ENCODE measurements at places on chromosomes 7 and 10.
A peak's percentile ranks its signal among the peaks of the same experiment; 100 is the strongest.

GRCh38 chr7:41449694-41450093, 253.2 kb downstream of the INHBA start:
- no peak for DNase-seq

- no peak for DNase-seq
Observed at GRCh38 chr7:417973-418601, 101.6 kb downstream of the PDGFA start.

DNA sequence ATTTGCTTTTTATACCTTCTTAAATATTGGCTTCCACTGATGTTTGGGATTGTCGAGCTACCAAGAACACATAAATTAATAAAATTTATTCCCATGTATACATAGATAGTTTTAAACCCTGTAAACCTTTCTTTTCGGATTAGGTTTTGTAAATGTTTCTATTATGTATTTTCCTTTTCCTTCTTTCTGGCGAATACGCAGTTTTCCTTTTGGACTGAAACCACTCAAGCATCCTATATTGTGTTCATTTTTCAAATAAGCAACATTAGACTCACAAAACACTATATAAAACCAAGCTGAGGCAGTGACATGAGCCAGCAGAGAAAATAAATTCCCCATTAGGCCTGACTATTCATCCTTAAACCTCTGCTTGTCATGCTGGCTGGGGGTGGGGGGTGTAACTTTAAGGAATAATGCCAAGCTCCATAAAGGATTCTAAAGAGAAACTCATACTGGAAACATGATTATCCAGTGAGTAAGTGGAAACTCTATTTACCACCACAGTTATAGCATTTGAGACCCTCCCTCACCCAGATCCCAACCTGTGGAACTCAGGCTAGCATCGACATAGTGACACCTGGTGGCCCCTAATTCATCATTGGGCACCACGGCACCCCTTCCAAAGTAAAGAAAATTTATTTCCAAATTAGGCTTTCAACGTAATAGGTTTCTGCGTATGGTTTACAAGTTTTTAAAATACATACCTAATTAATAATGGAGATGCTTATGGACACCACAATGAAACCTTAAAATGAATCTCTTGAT, 86.5 kb upstream of the CELF2 start:
- no peak for DNase-seq

DNA sequence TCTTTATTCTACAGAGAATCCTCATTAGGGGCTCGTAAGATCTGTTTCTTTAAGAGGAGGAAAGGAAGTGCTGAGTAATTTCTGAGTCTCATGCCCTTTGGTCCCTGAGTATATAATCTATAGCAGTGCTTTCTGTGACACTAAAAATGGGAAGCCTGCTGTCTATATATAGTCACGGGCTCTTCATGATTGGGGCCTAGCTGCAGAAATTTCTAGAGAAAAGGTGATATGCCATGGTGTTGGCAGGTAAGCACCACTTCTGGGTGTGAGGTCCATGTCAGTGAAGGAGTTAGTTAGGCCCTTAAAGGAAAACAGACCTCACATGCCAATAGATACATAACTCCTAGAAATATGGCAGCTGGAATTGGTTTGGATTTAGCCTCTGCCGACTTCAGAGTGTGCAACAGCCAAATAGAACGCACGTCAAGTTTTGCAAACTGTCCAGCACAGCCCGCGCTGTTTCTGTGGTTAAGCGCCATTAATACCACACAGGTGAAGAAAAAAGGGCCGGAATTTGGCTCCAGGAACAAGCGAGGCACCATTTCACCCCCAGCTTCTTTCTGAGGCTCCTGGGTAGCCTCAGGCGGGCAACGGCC, 123.2 kb downstream of the TACC2 start:
- no peak for DNase-seq

- DNase-seq, result no peak
Observed at GRCh38 chr10:127524908-127525665, 24.0 kb upstream of the NPS start.

DNA sequence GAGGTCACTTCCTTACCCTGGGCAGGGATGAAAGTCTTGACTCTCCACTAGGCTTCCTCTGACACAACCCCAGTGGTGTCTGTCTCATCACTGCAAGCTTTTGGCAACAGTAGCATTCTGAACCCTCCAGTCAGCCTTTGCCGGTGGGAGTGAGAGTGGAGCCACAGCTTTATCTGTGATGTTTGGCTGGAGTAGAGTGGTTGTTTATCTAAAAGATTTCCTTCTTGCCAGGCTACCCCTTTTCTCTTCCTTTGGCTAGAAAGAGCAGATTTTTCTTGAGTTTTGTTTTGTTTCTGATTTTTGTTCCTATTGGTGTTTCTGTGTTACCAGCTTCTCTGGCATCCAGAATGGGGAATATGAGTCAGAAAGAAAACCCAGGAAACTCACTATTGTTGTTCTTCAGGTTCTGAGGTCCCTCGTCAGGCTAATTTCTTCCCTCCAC, 98.9 kb upstream of the KIF5B start:
- no peak for DNase-seq

- no peak for DNase-seq
Observed at GRCh38 chr10:14884082-14884481, 5.4 kb downstream of the SUV39H2 start.

- DNase-seq, result peak; percentile 33
Observed at GRCh38 chr10:131453721-131454634, 142.5 kb upstream of the TCERG1L start.

DNA sequence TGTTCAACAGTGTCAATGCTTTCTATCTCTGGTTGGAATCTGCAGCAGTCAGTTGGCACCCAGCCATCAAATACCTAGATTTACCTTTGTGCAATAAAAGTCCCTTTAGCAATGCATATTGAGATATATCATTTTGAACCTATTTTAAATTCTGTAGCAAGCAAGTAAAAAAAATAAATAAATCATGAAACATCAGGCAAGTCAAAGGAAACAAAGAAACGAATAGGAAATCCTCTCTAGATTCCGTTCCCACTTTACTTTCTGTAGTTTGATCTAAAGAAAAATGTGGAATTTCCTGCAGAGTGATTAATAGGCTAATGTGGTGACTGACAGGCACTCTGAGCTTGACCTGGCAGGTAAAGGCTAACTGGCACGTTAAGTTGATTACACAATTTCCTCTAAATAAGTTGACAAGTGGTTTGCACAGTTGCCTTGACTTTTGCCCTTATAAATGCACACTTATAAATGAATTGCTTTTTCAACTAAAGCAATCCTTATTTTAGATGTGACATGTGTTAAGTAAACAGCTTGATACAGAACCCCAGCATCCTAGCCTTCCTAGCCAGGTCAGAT, 208.1 kb upstream of the TCF7L2 start:
- DNase-seq, result no peak

DNA sequence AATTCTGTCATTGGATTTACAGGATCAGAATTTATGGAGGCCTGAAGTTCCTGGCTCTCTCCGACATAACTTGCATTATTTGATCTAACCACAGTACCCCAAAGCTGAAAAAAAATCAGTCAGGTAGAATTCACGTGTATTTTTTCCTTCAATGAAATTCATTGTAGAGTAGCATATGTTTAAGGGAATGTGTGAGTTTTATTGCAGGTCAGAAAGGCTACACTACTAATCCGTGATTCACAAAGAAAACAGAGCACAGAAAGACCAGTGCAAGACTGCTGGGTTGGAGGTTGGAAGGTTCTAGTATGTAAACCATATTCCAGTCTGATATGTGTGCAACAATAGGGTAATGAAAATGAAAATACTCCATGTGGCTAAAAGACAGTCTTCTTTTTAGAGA, 247.0 kb upstream of the FERD3L start:
- DNase-seq, result no peak

GRCh38 chr7:131087756-131088658, 239.7 kb upstream of the MKLN1 start:
- no peak for DNase-seq

GRCh38 chr10:121185816-121186455, 334.8 kb downstream of the WDR11 start:
- no peak for DNase-seq

DNA sequence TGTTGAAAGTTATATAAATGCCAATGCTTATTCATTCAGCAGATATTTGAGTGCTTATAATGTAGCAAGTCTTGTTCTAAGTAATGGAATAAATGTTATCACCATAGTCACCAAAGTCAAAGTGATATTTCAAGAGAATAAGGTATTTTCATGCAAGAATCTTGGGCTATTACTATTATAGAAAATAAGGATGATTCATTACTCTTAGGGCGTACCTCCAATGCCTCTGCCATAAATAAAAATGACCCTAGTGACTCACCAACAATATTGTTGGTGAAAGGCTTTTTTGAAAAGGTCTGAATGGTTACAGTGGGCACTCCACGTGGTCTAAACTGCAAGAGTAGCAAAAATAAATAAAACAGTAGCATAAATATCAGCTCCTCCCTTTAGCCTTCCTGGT, 68.4 kb downstream of the RALA start:
- no peak for DNase-seq

DNA sequence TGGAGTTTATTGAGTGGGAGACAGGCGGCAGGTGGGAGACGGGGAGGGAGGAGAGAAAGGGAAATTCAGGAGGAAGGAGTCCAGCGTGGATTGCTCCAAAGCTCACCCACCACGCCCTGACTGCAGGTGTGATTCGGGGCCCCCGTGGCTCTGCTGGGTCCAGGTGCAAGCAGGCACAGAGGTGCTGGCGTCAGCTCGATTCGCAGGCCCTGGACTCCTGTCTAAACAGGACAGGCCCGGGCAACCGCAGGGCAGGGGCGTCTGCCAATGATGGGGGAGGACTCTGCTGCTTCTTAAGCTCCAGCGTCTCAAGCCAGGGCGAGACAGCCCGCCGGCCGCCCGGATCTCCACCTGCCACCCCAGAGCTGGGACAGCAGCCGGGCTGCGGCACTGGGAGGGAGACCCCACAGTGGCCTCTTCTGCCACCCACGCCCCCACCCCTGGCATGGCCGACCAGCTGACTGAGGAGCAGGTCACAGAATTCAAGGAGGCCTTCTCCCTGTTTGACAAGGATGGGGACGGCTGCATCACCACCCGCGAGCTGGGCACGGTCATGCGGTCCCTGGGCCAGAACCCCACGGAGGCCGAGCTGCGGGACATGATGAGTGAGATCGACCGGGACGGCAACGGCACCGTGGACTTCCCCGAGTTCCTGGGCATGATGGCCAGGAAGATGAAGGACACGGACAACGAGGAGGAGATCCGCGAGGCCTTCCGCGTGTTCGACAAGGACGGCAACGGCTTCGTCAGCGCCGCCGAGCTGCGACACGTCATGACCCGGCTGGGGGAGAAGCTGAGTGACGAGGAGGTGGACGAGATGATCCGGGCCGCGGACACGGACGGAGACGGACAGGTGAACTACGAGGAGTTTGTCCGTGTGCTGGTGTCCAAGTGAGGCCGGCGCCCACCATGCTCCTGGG, at the start of gene CALML3:
Gene CALML3, plus strand, starts transcription at position 321 of the 920 bp plus-strand sequence. Its CDS starts 125 bp downstream, at position 446.
- no peak for DNase-seq

DNA sequence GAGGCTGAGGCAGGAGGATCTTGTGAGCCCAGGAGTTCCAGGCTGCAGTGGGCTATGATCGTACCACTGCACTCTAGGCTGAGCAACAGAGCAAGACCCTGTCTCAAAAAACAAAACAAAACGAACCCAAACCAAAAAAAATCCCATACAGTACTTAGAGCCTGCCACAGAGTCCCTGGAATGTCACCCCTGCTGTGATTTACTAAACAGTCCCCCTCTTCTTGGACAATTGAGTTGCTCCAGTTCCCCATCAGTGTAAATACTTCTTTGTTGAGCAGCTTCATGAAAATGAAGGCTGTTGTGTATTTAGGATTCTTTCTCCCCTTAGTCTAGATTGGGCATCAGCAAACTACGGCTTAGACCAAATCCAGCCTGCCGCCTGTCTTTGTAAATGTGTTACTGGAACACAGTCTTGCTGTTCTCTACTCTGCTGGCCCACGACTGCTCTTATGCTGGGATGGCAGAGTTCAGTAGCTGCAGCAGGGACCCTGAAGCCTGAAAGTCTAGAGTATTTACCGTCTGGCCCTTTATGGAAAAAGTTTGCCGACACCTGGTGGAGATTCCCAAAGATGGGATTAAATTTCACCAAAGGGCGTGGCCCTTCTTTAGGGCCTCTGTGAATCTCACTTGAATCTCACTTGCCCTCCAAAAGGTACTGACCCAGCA, 57.8 kb downstream of the PALD1 start:
- DNase-seq, result no peak

GRCh38 chr7:19623676-19624075, 85.2 kb downstream of the POLR1F start:
- no peak for DNase-seq

GRCh38 chr7:66356277-66356721, 151.2 kb downstream of the TPST1 start:
- DNase-seq, result no peak

GRCh38 chr10:113176652-113177155, 226.7 kb downstream of the TCF7L2 start:
- DNase-seq, result no peak

GRCh38 chr7:30859940-30860496, 51.6 kb upstream of the AQP1 start:
- no peak for DNase-seq

Data from CD4-positive, alpha-beta T cell treated with Interleukin-21 for 1 hour (primary cell).